Kidney capillary endothelial cell (primary cell): ENCODE measurements at places on chromosomes 6 and 20.
A peak's percentile ranks its signal among the peaks of the same experiment; 100 is the strongest.

GRCh38 chr20:46939031-46939965, 44.7 kb downstream of the EYA2 start:
- no peak for DNase-seq

DNA sequence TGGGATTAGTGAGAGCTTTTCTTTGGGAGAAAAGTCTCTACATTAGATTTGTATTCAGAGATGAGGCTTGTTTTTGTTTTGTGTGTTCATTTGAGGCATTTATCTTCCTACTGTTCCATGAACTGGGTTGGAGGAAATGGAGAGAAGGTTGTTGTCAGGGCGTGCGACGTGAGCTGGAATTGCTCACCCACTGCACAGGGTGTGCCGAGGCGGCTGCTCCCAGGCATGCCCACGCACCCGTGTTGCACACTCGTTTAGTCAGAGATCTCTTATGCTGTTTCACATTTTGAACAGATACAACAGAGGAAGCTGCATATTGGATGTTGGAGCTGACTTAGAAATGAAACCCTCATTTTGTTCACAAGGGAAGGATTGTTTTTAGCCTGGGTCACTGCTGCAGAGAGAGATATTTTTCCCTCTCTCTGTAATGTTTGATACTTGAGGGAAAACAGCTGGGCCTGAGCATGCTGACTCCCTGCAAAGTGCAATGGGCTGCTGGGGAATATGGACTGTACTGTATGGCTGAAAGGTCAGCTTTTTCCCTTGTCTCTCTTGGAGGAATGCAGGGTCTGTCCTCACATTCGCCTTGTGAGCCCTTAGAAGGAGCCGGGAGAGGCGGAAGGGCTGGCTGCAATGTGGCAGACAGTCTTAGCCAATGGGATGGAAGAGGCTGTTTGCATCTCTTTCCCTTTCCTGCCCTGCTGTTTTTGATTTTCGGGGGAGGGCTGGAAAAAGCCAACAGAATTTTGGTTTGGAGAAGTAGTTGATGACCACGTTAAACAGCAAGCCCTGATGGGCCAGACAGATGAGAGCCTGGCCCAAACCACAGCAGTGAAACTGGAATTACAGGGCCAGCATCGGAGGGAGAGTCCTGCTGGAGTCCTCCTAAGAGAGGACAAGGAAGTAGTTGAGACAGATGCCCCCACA, 170.8 kb downstream of the SASH1 start:
- no peak for DNase-seq

GRCh38 chr6:90701146-90701781, 114.4 kb upstream of the MAP3K7 start:
- no peak for DNase-seq

- peak; percentile 48 for DNase-seq
Measured at GRCh38 chr20:33862709-33863403, 51.7 kb downstream of the CHMP4B start.

GRCh38 chr6:340186-340955, 48.1 kb downstream of the DUSP22 start:
- no peak for DNase-seq
